Occipital lobe (tissue), 3 donors: ENCODE measurements at places on chromosomes 5 and 9.

- no peak for DNase-seq
Observed at GRCh38 chr5:63164838-63165535, 586.4 kb downstream of the LRRC70 start.

GRCh38 chr9:101486693-101487442 is 46.8 kb upstream of the RNF20 start:
- peak; percentile 80 for DNase-seq

DNA sequence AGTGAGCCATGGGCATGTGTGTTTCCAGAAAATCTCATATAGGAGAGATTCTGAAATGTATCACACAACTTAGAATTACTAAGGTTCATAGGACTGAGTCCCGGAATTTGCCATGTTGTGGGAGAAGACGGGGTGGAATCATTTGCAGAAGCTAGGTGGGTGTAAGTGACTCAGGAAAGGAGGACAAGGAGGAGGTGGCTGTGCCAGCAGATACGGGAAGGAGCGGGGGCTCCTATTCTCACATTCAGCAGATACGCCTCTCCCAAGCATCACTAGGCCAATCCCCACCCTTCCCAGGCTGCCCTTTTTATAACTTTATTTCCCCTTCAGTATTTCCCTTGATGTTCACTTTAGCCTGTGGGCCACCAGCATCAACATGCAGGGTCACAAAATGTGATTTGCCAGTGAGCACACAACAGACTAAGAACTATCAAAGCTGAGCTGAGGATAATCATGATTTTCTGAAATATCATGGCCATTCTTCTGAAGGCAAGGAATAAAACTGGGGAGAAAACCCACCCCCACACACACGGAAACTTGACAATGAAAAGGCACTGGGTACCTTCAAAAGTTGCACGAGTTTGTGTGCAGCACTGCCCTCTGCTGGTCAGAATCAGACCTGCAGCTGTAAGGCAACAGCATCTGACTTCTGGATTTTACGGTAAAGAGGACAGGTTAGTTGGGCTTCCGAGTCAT is 133.2 kb downstream of the MTX3 start:
- DNase-seq: peak; percentile 39

DNA sequence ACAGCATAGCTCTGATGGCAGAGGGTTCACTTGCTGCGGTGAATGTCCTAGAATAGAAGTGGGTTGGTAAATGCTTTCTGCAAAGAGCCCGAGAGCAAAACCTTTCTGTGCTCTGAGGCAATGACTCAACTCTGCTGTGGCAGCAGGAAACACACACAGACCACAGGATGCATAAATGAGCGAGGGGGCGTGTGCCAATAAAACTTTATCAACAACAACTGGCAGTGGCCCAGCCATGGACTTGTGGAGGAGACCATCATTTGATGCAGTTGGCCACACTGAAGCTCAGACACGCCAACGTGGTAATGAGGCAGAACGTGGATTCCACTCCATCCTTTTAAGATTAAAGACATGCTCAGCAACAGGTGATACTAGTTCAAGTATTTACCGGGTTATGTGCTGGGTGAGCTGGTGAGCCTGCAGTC is 6.8 kb downstream of the MRPL36 start:
- DNase-seq: no peak

DNA sequence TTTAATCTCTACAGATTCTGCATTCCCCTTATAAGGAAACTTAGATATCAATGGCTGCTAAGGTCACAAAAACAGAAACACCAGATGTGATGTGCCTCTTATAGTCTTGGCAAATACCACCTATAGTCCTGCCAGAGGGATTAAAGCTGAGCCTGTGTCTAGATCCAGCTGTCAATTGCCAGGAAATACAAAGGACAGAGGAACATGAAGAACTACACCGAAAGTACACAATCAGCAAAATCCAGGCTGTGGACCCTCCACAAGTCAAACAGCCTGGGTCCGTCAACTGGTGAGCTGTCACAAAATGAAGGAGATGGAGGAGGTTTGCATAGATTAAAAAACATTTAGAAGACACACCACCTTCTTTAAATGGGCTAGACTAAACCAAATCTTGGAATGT is 85.4 kb downstream of the KLF4 start:
- no peak for DNase-seq

- peak; percentile 31 for DNase-seq
Observed at GRCh38 chr9:105241356-105242043, 3.0 kb upstream of the SLC44A1 start.

DNA sequence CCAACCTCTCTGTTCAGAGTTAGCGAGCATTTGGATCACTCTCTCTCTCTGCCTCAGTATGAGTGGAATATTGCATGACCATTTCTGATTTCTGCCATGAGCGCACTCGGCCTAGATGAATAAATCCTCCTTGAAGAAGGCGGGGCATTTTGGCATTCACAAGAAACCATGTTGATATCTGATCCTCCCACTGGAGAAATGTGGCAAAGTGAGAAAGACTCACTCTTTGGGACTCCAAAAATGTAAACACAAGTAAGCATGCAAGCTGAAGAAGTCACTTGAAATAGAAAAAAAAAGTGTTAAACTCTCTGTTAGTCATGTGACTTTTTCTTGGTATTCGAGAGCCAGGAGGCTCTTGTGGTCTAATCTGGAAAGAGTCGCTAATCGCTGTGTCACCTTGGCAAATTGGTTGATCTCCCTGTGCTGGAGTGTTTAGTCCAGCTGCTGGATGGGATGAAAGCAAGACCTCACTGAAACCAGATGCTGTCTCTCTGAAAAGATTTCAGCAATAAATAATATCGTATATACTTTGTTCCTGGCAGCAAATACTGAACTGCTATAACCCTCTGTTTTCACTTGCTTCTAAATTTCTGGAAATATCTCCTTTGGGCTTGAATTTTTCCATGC is 95.5 kb downstream of the GHR start:
- no peak for DNase-seq
